ENCODE measurements at places on chromosomes 12 and 14.
A peak's percentile ranks its signal among the peaks of the same experiment; 100 is the strongest.

DNA sequence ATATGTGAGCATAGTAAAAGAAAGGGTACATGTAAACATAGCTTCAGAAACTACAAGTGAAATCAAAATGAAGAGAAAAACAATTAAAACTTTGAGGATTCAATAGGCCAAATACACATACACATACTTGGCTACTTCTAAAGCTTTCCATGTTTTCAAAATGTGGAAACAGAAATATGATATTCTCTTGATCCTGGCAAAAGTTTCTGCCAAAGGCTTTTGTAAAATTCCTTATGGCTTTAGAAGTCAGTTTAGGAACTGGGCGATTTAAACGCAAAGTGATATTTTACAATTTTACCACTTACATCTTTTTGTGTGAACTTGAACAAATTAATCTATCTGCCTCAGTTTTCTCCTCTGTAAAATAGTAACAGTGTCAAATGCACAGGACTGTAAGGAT lies 756.4 kb downstream of the C12orf50 start:
- DNase-seq: no peak

GRCh38 chr12:62977418-62977817 lies 42.5 kb upstream of the PPM1H start:
- DNase-seq: no peak

DNA sequence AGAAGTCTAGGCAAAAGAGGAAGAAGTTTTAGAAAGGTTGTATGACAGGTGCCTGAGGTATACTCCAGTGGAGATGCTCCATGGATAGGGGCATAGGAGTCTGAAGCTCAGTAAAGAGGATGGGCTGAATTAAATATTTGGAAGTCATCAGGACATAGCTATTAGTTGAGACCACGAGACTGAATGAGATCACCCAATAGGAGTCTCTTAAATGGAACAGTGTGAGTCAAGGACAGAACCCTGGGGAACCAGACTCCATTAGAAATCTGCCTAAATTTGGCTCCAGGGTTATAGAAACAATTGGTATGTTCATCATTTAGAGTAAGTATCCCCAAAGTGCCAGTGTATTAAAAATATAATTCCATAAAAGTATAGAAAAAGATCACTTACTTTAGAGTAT lies 172.6 kb downstream of the PRKCH start:
- no peak for DNase-seq

- no peak for DNase-seq
These were observed 94.6 kb downstream of the DACT1 start for GRCh38 chr14:58732387-58732786.

- DNase-seq: no peak
These were observed 44.5 kb downstream of the SLC38A1 start for GRCh38 chr12:46224386-46224785.

GRCh38 chr12:109153821-109154441 lies 37.5 kb downstream of the ACACB start:
- no peak for DNase-seq

DNA sequence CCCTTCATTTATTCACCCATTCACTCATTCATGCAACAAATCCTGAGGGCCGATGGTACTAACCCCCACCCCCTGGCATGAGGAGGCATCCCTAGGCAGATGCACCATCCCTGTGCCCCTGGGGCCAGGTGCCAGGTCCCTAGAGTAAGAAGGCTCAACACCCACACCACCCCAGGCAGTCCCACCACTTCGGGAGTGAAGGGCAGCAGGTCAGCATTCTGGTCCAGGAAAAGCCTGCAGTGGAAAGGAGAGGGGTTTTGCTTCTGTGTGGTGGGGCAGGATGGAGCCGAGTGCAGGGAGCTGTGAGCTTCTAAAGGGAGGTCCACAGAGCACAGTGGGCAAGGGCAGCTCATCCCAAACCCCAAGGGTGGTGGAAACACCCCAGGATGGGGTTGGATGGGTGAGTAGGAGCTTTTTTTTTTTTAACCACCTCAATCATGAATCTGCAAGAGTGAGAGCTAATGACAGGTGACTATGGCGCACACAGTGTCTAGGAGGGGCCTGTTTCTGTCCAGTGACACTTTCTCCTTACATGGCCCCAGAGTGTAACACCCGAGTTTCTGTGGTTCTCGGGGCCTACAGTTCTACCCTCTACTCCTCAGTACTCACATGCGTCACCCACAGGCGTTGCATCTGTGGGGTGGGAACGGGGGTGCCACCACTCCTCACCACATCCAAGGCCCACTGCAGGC lies 414.3 kb downstream of the TMEM121 start:
- no peak for DNase-seq

DNA sequence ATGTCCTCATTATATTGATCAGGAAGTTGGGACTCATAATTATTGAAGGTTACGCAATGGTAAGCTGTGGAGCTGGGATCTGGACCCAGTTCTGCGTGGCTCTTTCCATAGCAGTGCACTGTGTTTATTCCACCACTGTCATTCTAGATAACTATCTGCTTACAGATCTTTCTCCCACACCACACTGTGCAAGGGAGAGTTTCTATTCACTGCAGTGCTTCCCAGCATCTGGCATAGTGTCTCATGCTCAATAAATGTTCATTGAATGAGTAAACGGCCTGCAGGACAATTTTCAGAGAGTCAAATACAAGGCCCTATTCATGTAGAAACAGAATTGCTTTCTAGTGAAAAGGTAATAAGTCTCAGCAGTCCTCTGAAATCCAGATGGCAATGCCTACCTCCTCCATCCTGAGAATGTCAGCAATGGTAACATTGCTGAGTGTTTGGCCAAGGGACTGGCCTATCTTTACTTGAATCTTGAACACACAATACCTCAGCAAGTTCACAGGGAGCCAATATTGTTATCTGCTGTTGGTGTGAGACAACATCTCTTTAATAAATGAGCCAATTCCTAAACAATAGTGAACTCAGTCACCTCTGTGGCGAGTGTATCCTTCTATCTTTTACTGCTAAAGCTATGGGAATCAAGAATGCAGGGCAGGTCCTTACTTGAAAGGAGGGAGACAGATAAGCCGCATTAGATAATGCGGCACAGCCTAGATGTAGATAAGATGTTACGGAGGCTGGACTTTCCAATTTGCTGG lies 332.4 kb upstream of the PRICKLE1 start:
- DNase-seq: no peak

DNA sequence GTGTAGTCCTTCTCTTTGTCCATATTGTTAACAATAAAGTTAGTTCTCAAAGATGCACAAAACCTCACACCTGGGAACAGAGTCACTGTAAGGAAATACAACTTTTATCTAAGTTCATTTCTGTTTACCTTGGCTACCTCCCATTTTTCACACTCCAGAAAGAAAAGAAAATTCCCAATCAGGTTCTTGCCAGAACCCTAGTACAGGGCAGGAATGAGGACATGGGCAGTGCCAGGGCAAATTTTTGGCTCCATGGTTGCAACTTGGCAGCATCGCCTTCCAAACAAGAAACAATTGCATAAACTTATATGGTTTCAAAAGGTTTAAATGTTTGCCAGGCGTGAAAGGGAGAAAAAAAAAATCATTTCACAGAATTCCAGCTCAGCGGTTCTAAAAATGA lies 296.3 kb upstream of the PRKD1 start:
- DNase-seq: no peak

- no peak for DNase-seq
These were observed 71.7 kb downstream of the TRAF3 start for GRCh38 chr14:102848830-102849525.

GRCh38 chr12:48712209-48712608 lies 4.3 kb downstream of the CCNT1 start:
- DNase-seq: no peak

DNA sequence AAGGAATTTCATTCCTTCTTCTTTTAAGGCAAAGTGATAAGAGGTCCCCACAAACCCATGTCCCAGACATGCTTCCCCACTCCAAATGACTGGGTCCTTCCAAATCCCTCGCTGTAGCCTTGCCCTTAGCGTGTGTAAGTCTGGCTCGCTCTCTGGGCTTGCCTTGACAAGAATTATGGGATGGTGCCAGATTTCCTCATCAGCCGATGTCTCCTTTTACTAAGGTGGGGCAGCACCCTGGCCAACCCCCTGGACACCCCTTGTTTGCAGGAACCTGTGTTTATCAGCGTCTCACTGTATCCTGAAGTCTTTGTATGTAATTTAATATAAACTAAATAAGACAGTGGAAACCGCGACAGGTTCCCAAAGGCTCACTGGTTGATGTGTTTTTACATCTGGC lies 493.3 kb downstream of the EGLN3 start:
- no peak for DNase-seq

GRCh38 chr12:25130741-25131188 lies 64.2 kb downstream of the DNAI7 start:
- peak; percentile 29 for DNase-seq

DNA sequence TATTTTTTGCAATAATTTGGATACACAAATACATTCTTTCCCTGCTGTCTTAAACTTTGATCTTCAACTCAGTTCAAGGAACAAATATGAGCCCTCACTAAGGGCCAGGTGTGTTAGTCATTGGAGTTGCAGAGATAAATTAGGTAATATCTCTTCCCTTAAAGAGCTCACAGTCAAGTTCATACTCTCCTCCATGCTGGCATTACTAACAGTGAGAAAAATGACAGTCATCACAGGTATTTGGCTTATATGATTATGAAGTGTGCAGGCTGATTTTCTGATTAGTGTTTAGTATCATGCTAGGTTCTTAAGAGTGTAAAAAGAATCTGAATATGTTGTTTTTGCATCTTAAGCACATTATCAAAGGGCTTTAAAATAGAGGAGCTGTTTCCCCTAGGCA lies 594.7 kb downstream of the CCER1 start:
- DNase-seq: no peak

DNA sequence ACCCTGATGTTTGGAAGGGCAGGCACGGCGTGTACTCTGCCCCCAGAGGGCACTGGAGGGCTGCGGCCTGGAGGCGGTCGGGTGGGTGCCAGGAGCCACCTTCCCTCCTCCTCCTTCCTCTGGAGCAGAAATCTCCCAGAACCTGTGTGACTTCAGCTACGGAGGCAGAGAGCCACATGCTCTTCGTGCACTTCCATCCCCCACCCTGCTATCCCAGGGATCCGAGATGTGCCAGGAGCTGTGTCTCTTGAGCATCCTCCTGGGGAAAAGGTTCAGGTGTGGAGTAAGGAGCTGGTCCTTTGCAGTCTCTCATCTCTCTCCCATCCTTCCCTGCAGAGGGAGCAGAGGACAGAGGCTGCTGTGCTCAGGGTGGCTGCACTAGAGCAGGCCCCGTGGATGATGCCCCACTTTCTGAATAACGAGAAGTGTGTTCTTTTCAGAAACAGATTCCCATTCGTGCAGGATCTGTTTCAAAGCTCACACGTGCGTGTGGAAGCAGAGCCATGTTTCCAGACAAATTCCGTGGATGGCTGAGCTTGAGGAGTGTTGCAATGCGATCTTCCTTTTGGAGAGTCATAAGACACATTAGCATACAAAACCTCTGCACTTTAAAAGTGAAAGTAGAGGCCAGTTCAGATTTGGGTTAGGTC lies 162.9 kb downstream of the ADGRD1 start:
- no peak for DNase-seq

GRCh38 chr14:21023174-21023573 lies 1.7 kb downstream of the NDRG2 start:
- no peak for DNase-seq

- DNase-seq: no peak
These were observed 269.9 kb downstream of the RPL10L start for GRCh38 chr14:46381674-46382073.

DNA sequence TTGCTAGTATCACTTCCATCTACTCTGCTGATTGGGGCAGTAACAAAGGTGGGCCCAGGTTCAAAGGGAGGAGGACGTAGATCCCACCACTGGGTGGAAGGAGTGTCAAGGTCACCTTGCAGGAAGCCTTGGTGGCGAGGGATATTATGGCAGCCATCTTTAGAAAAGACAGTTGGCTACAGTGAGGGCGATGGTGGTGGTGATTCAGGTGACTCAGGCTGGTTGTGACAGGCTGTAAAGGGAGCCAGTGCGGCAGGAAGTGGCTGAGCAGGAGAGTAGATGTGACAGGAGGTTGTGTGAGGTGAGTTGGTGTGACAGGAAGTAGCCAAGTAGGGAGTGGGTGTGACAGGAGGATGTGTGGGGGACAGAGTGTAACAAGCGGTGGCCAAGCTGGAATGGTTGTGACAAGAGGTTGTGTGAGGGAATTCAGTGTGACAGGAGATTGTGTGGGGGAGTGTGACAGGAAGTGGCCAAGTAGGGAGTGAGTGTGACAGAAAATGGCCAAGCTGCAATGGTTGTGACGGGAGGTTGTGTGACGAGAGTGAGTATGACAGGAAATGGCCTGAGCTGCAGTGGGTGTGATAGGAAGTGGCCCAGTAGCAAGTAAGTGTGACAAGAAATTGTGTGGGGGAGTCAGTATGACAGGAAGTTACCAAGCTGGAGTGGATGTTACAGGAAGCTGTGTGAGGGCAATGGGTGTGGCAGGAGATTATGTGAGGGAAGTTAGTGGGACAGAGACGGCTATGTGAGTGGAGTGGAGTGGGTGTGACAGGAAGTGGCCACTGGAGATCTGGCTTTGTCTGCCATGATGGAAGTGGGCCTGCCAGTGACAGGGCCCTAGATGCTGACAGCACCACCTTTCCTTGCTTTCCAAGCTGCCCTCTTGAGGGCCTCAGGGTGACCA lies 136.5 kb upstream of the MYL2 start:
- peak; percentile 45 for DNase-seq

DNA sequence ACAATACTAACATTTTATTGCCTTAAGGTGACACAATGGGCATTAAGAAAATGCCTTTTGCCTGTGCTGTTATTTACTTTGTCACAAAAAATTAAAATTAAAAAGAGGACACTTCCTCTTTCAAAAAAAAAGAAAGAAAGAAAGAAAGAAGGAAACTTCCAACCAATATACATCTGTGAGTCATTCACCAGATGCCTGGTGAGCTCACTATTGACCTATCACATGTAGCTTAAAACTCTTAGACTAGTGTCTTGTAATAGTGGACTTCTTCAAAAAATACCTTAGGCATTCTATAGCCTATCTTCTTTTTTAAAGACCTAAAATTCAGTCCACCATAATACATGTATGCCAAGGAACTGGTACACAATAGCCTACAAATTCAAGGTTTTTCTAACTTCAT lies 4.9 kb upstream of the SOX5 start:
- no peak for DNase-seq

GRCh38 chr14:105538481-105539049 lies 12.2 kb downstream of the TMEM121 start:
- DNase-seq: no peak

- no peak for DNase-seq
These were observed 110.7 kb downstream of the ZFC3H1 start for GRCh38 chr12:71552728-71553501.

GRCh38 chr12:80299976-80300375 lies 144.1 kb upstream of the PTPRQ start:
- no peak for DNase-seq

- no peak for DNase-seq
These were observed 460.9 kb downstream of the ZFP36L1 start for GRCh38 chr14:68331991-68332390.

- no peak for DNase-seq
These were observed 50.2 kb downstream of the RIN3 start for GRCh38 chr14:92563765-92564285.

All from NCI-H460 (cell line).